ENCODE measurements at places on chromosomes 12 and 14.
A peak's percentile ranks its signal among the peaks of the same experiment; 100 is the strongest.

- DNase-seq, result no peak
These were observed 37.1 kb downstream of the TBX5 start for GRCh38 chr12:114368685-114369452.

GRCh38 chr12:94239332-94239993, 91.1 kb downstream of the PLXNC1 start:
- no peak for DNase-seq

DNA sequence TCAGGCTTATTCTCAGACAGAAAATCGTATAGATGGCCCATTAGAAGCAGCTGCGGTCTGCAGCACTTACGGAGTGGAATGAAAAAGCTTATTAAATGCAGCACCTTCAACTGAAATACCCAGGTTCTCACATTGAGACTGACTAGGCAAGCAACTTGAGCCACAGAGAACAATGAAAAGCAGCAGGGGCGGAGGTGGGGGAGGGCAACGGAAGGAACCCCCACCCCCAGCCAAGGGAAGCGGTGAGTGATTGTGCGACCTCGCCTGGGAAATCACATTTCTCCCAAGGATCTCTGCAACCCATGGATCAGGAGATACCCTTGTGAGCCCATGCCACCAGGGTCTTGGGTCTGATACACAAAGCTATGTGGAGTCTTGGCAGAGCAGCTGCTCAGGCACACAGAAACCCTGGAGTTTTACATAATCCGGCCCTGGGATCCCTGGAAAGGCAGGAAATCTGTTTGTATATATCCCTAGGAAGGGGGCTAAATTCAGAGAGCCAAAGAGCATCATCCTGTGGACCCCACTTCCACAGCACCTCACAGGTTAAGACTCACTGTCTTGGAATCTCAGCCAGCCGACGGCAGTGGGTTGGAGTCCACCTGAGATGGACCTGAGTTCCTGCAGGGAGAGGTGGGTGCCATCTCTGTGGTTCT, 38.1 kb downstream of the PZP start:
- DNase-seq, result no peak

DNA sequence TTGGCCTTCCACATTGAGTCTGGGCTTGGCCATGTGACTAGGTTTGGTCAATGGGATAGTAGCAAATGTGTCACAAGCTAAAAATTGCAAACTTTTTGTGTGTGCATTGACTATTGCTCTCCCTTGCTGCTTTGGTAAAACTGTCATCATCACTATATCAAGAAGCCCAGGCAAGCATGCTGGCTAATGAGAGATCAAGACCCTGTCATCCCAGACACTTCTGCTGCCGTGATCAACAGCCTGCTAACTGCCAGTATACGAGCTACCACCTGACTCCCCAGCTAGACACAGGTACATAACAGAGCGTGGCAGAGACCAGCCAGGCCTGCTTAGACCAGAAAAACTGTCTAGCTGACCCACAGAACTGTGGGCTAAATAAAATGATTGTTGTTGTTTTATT, 456.7 kb upstream of the DCN start:
- no peak for DNase-seq

DNA sequence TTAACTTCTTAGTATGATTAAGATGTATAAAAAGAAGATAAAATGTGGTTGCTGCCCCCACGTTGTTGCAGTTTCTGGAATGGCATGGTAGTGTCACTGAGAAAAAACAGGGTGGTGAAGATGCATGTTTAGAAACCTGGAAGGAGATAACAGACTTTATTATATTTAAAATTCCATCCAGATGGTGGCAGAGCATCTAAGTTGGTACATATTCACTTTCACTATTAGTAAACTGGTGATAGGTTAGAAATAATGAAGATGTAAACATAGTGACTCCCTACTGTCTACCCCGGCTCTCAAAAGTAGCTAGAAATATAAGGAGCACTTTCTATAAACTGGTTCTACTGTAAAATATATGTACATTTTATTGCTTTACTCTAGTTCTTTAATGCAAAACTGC, 279.3 kb downstream of the NPAS3 start:
- no peak for DNase-seq

DNA sequence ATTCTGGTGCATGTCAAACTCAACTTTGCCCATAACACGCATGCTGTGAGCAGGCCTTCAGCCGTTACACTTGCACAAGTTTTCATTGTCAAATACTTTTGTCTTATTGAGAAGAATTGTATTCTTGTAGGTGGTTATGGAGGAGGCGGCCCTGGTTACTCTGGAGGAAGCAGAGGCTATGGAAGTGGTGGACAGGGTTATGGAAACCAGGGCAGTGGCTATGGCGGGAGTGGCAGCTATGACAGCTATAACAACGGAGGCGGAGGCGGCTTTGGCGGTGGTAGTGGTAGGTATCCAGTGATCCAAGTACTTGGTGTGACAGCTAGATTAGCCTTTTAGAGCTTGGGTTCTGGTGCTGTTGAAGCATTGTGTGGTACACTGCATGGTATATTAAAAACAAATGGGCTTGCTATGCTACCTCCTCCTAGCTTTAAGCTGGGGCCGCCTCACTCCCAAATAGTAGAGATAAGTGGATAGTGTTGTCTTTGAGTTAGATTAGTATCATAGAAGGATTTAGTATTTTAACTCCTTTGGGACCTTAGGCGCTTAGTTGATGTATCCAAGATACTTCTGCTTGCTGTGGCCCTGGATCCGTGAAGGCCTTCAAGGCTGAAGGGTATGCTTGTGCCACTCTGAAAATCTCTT, 2.5 kb downstream of the HNRNPA1 start:
- no peak for DNase-seq

- DNase-seq, result no peak
These were observed 300.1 kb downstream of the C12orf50 start for GRCh38 chr12:87728931-87729593.

- no peak for DNase-seq
These were observed 17.6 kb upstream of the ELK3 start for GRCh38 chr12:96176575-96176974.

DNA sequence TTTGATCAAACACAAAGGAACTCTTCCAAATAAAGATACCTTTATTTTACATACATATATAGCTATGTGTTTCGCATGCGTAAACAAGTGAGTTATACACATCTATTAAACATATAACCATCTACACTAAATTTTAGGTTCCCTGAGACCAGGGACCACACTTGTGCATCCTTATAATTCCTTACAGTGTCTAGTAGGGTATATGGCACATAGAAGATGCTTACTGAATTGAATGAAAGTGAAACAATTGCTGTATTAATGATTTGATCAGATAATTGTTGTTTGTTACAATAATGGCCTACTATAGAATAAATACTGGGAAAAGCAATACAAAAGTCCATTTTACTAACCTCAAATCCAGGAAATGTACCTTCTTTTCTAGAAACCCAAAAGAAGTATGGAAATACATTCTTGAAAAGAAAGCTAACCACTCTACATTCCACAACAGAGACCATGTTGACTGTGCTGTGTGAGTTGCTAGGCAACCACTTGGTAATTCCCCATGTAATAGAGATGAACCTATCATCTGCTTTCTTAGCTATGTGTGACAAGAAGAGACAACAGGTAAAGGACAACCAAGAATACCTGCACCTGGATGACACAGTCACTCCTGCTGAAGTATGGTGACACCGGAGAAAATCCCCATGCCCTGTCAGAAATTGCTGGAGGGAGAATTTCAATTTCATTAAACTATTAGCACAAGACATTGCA, 11.9 kb upstream of the CIPC start:
- DNase-seq, result no peak

- no peak for DNase-seq
These were observed 356.5 kb downstream of the DAD1 start for GRCh38 chr14:22232486-22232885.

DNA sequence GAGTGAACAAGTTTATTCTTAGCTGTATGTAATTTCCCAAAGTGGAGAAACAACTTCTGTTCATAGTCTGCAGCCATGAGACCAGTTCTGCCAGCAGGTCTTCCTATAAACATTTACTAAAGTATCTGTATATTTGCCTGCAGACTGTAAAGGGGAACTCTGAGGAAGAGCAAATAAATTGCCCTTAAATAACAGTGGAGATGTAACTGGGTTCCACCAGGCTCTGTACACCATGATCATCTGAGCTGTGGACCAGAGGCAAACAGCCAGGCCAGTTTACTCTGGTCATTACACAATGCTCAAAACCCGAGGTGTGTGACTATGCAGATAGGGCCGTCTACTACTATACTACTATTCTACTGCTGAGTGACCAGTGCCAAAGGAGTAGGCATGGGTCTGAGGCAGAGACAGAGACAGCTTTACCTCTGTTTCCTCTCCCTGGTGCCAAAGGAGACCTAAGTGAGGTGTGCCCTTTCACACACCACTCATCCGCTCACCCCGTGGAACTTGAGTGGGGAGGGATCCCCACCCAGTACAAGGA, 21.1 kb upstream of the CERS5 start:
- DNase-seq, result no peak

DNA sequence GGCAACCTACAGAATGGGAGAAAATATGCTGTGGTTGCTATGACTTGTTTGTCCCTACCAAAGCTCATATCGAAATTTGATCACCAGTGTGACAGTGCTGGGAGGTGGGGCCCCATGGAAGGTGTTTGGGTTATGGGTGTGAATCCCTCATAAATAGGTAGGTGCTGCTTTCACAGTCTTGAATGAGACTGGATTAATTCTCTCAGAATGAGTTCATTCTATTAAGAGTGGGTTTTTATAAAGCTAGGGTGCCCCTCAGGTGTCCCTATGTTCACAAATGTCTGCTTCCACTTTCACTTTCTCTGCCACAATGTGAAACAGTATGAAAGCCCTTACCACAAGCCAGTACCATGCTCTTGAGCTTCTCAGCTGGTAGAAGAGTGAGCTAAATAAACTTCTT, 133.5 kb downstream of the CPNE8 start:
- peak; percentile 33 for DNase-seq

GRCh38 chr12:12010277-12011039, 60.3 kb upstream of the BCL2L14 start:
- peak; percentile 99 for DNase-seq

GRCh38 chr12:67892259-67893021, 96.8 kb upstream of the IFNG-AS1 start:
- DNase-seq, result no peak

GRCh38 chr14:95003099-95003960, 154.0 kb downstream of the DICER1 start:
- DNase-seq, result no peak

DNA sequence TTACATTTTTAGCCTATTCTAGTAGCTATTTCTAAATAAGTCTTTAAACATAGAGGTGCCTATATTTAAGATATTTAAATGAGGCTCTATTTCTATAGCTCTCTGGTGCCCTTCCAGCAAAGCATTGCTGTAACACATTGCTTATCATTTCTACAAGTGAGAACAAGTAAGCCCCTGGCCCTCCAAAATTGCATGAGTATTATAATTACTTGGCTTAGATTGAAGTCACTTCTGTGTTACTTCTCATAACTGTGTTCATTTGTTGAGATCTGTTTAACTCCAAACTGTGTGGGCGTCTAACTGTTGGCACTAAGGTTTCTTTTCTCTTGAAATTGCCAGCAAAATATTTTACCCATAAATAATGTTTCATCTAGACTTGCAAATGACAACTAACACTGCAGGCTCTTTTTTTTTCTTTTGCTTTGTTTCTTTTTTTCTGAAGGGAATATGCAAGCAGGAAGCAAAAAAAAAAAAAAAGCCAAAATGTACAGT, 66.5 kb downstream of the DAD1 start:
- DNase-seq, result no peak

DNA sequence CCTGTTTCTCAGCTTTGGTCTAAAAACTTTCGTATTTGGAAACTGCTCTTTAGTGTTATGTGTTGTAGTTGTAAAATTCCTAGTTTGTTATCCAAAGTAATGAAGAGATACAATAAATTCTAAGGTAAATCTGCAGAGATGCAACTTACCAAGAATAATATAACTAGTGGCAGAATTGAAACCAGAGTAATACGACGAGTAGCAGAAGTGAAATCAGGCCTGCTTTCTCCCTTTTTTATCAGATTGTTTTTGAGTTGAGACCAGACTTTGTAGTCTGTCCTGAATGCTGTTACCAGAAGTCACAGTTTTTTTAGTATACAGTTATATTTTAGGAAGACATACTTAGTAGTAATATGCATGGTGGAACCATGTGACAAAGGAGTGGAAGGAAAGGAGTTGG, 12.5 kb downstream of the PAPOLA start:
- DNase-seq, result peak; percentile 10

GRCh38 chr12:30863839-30864238, 62.7 kb upstream of the TSPAN11 start:
- no peak for DNase-seq

- DNase-seq, result no peak
These were observed 125.2 kb downstream of the MGST1 start for GRCh38 chr12:16472631-16473030.

- no peak for DNase-seq
These were observed 34.8 kb downstream of the ASCL1 start for GRCh38 chr12:102992297-102992696.

- no peak for DNase-seq
These were observed 5.6 kb downstream of the WASHC4 start for GRCh38 chr12:105113094-105113493.

GRCh38 chr14:52783206-52783605, 8.2 kb downstream of the GNPNAT1 start:
- DNase-seq, result peak; percentile 30

DNA sequence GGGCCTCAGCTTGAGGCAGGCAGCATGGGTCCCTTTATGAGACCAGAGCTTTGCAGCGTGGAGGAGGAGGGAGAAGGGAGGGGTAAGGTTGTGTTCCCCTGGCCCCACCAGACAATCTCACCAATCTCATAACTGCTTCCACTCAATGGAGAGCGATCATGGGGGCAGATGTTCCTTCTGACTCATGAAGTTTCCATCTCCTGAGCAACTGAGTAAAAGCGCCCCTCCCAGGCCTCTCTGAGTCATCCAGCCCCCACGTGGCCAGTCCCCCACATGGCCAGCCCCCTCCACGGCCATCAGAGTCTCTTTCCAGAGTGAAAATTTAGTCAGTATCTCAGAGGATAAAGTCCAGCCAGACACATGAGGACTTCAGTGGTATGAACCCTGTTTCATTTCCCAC, 39.2 kb upstream of the PLXNC1 start:
- no peak for DNase-seq

DNA sequence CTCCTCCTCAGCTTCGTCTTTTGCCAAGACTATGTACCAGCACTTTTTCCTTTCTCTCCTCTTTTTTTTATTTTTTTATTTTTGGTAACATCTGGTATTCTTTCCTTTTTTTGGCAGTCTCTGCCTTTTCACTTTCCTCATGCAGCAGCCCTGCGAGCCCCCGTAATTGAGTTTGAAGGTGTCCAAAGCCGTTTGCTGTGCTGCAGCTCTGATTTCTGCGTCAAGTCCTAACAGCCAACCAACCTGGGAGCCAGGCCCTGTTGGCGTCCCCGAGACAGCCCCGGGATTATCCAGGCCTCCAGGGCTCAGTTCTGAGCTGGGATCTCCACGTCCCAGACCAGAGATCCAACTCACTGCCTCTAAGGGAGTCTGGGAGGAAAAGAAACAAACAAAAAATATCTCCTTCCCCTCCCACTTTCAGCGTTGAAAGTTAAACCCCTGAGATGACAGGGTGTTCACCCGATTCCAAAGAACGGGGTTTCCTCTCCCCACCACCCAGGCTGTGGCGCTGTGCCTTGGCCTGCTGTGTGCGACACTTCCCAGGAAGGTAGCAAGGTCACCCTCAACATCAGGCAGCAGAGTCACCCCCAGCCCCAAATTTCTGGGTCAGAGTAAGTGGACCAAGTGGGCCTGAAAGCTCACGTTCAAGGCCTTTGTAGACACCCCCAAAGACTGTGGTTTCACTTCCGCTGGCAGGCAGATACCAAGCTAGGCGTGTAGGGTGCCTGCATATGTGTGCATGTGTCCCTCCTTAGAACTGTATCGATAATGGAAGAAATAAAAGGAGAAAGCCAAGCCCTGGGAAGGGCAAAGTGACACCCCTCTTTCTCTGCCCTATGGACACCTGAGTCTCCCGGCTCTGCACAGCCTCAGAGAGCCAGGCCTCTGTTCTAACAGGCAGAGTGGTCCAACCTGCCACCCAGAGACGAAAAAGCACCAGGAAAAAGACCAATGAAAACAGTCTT, 11.1 kb downstream of the BCL11B start:
- peak; percentile 45 for DNase-seq
